ENCODE measurements at places on chromosomes 3 and 15.
A peak's percentile ranks its signal among the peaks of the same experiment; 100 is the strongest.

GRCh38 chr15:28260722-28261121 is 61.3 kb downstream of the HERC2 start:
- peak; percentile 27 for DNase-seq

DNA sequence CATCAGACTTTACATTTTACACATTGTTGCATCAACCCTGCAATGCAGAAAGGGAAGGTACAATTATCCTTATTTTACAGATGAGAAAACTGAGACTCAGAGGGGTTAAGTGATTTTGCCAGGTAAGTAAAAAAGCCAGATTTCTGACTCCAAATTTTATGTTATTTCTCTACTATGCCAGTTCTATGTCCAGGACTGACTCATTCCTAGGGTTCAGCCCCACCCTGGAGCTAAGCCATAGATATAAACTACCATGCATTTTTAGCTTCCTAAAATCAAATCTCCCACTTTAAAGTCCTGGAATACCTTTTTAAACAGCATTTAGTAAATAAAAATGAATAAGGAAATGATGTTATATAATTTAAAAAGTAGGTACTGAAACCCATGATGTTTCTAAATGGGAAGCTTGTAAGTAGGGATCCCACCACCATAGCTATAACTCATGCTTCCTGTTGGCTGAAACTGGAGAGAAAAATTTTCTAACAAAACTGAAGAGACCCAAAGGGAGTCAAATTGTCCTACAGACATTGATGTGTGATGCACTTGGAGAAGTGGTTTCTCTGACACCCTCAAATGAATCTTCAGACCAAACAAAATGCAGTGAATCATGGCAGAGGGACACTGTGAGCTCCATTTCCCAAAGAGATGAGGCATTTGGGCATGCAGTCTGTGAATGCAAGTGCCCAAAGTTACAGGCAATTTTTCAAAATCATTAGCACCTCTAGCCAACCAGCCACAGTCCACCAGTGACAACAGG is 301.7 kb upstream of the UMPS start:
- DNase-seq, result no peak

- DNase-seq, result no peak
Measured at GRCh38 chr3:173938159-173938558, 540.6 kb downstream of the NLGN1 start.

GRCh38 chr3:196111939-196112386 is 30.1 kb upstream of the TFRC start:
- no peak for DNase-seq

DNA sequence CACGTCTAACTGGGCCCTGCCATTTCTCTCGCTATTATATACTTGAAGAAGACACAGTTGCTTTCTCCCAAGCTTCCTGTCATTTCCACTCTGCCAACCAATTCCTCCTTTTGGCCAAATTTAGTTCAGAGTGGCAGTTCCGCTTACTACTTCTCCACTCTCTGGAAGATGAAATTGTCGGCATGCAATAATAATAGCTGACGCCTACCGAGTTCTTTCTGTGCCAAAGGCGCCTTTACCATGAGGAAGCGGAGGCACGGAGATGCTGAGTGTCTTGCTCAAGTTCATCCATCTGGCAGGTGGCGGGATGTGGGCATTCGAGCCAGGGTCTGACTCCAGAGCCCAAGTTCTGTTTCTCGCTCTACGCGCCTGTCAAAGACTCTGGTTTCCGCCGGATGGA is 14.6 kb upstream of the NRROS start:
- no peak for DNase-seq

DNA sequence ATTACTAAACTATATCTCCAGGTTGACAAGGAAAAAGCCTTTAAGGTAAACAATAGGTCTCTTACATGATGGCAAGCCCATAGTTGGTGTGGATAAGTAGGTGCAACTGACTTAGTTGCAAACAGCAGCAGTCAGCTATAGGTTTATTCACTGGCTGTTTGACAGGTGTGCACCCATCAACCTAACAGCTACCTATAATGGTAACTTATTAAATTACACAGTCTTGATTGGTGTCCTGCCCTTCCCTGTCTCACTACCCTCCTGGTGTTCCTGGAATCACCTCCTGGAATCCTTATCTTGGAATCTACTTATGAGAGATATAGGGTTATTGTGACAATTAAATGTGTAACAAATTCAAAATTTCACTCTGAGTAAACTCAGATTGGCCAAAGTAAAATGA is 467.8 kb upstream of the UBE2E2 start:
- no peak for DNase-seq

DNA sequence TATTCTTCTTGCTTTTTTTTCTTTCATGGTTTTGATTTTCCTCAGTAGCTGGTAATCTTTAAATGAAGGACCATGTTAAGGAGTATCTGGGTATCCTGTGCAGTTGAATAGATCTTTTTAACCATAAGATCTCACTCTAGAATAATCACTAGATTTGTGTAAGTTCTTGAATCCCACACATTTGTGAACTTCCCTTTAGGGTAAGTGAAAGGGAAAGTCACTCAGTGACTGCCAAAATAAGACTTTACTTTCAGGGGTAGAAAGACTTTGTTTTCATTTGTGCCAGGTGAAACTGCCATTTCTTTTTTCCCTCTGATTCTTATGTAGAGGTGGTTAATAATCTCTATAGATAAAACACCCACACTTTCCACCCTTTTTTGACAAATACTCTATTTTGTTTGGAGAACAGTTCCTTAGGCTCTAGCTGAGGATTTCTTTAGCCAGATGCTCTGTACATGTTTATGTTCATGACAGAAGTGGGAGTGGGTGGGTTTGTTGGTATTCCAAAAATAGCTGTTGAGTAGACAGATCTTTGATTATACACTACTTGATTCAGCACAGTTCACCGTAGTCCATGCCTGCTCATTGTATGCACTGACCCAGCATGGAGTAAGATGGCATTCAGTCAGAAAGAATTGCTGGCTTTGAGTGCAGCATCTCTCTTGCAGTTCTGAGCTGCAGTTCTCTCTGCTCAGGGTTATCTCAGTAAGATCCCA is 28.5 kb downstream of the LRRC49 start:
- DNase-seq, result no peak

DNA sequence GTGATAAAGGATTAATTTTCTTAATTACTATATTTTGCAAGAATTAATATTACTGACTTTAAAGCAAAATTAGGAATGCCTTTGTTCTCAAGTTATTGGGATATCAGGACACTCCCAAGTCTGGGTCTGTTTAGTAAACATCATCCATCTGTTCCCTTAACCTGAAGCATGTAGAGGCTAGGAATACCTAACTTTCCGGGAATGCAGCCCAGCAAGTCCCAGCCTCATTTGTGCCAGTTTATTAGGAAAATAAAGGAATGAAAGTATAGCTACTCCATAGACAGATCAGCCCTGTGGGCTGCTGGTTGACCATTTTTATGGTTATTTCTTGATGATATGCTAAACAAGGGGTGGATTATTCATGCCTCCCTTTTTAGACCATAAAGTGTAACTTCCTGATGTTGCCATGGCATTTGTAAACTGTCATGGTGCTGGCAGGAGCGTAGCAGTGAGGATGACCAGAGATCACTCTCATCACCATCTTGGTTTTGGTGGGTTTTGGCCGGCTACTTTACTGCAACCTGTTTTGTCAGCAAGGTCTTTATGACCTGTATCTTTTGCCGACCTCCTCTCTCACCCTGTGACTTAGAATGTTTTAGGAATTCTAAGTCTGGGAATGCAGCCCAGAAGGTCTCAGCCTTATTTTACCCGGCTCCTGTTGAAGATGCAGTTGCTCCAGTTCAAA is 540.2 kb downstream of the NAALADL2 start:
- no peak for DNase-seq

DNA sequence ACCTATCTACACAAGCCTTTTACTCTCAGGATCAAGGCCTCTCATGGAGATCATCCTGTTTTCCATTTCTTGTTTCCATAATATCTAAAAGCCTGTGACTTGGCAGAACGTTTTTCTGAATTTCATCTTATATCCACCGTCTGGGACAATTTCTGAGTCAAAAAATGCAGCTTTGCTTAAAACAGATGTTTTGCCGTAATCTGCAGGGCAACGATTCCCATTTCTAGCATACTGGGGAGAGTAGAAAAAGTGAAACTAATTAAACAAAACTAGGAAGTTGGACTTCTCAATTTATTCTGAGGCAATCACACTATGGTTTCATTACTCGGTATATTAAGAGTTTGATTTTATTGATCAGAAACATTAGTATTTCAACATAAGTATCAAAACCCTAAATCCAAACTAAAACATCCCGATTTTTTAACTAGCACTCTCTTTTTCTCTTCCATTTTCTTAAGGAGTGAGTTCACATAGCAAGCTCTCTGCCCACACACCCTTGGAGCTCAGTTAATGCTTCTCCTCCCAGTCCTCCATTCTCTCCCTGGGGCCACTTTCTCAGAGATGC is 33.6 kb downstream of the SPATA12 start:
- DNase-seq, result no peak

DNA sequence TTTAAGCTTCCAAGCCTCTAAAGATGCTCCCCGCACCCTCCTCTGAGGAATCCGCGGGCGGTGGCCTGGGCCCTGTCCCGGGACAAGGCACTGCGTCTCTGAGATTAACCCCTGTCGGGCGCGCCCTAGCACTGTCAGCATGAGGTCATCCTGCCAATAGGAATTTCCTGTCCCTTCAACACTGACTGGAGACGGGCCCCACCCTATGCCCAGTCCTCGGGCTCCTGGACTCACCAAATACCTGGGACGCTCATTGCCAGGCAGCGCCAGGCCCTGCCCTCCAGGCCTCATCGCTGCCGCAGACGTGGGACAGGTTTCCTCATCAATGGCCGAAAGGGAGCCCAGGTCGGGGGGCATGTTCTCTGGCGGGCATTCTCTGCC is 67.6 kb upstream of the SH3GL3 start:
- DNase-seq, result no peak

DNA sequence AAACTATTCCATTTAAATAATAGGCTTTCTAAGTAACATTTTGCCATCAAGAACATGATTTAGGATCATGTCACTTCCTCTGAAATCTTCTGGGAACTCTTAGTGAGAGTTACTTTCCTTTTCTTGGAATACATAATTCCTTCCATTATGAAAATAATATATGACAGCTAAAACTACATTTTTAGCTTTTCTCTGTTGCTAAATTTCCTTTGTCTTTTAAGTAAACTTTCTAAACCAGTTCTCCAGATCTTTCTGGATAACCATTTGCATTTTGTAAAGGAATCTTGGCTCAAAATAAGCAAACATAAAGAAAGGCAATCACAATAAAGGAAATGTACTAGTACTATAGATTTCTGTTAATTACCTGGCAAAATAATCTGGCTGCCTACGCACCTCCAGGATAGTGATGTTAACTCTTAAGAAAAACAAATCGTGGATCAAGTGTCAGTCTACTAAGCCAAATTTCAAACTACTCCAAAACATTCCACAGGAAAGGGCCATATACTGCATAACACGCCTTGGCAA is 165.7 kb downstream of the ZNF385D start:
- no peak for DNase-seq

DNA sequence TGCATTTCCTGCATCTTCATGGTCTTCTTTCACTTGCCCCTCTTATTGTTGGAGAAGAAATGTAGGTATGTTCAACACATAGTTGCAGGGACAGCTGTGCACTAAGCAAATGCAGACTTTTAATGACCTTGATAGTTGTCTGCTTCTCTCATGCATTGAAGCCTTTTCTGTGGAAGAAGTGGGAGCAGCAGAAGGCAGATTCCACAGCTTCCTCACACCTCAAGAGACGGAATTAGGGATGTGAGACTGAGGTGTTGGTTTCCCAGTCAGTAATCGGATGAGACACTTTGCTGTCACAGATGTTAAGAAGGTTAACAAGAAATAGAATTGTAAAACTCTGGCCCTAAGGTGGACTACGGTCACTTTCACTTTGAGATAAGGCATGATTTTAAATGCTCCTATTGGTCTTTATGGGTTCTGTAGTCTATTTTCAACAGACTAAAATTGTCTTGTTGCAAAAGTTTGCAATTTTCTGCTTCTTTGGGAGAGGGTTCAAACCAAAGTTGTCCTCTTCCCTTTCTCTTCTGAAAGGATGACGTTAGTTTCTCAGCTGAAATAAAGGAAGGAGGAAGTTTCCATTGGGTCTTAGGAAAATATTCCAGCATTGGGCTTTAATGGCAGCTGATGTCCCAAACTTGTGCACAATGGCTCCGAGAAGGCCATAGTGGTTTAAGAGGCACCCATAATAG is 117.4 kb downstream of the LPP start:
- DNase-seq, result no peak

- DNase-seq, result no peak
Measured at GRCh38 chr3:122353215-122353614, 28.2 kb downstream of the CSTA start.

- no peak for DNase-seq
Measured at GRCh38 chr3:23162934-23163333, 40.2 kb upstream of the UBE2E2 start.
